GM13977 (cell line): ENCODE measurements at places on chromosomes 3 and 15.

GRCh38 chr15:39061952-39062464, 497.4 kb upstream of the RASGRP1 start:
- DNase-seq = no peak

DNA sequence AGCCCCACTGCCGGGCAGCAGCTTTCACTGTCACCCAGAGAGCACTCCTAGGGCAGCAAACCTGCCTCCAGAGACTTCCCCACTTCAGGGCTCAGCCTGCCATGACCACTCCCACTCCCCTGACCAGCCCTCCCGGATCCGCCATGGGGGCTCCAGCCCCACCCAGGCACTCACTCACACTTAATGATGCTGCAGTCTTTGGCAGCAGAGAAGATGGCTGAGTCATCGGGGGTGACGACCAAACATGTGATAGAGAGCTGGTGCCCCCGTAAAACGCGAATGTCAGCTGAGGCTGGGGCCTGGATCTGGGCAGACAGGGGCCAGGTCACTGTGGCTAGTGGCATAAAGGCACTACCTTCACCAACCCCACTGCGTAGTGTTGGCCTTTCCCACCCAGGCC, 4.7 kb downstream of the RRP9 start:
- no peak for DNase-seq

DNA sequence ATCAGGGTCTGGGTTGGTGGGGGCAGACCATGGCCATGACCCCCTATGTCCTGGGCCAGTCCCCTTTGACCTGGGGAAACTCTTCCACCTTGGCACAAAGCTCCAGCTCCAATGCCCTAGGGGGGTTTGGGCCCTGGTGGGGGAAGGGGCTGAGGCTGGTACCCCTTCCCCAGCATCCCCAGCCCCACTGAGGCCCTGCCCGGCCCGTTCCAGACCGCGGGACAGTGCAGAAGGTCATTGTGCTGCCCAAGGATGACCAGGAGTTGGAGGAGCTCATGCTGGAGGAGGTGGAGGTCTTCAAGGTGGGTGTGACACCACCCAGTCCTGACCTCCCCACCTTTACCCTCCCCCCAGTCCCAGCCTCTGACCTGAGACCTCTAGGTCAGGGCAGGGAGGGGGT, 6.2 kb upstream of the GNAT1 start:
- no peak for DNase-seq

- peak; percentile 51 for DNase-seq
Measured at GRCh38 chr3:129690406-129690805, 83.9 kb upstream of the PLXND1 start.

GRCh38 chr3:161266731-161267150, 45.6 kb downstream of the NMD3 start:
- DNase-seq = no peak

DNA sequence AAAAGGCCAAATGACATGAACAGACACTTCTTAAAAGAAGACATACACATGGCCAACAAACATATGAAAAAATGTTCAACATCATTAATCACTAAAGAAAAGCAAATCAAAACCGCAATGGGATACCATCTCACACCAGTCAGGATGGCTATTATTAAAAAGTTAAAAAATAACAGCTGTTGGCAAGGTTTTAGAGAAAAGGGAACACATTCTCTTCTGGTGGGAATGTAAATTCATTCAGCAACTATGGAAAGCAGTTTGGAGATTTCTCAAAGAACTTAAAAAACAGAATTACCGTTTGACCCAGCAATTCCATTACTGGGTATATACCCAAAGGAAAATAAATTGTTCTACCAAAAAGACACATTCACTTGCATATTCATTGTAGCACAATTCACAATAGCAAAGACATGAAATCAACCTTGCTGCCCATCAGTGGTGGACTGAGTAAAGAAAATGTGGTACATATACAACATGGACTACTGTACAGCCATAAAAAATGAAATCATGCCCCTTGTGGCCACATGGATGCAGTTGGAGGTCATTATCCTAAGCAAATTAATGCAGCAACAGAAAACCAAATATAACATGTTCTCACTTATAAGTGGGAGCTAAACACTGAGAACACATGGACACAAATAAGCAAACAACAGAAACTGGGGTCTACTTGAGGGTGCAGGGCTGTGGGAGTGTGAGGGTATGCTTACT, 190.7 kb upstream of the MCTP2 start:
- no peak for DNase-seq

DNA sequence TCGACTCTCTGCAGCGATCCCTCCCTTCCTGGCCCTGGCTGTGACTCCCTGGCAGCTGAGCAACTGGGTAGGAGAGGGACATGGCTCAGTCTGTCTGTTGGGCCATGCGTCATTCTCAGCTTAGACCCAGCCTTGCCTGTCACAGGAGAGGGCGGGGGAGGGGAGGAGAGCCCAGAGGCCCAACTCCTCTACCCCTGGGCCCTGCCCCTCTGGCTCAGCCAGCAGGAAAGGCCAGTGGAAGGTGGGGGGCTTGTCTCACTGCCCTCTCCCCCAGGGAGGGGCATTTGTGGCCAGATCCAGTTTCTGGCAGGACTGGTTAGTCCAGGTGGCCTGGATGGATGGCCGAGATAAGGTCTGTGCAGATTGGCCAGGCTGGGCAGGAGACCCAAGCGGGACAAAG, 31.6 kb downstream of the DNAJB8 start:
- no peak for DNase-seq

- DNase-seq = peak; percentile 38
Measured at GRCh38 chr15:75307778-75308390, 25.2 kb downstream of the GOLGA6D start.

GRCh38 chr3:156727519-156728205, 53.3 kb downstream of the TIPARP start:
- DNase-seq = no peak

- DNase-seq = no peak
Measured at GRCh38 chr15:41952013-41952563, 20.3 kb downstream of the EHD4 start.

DNA sequence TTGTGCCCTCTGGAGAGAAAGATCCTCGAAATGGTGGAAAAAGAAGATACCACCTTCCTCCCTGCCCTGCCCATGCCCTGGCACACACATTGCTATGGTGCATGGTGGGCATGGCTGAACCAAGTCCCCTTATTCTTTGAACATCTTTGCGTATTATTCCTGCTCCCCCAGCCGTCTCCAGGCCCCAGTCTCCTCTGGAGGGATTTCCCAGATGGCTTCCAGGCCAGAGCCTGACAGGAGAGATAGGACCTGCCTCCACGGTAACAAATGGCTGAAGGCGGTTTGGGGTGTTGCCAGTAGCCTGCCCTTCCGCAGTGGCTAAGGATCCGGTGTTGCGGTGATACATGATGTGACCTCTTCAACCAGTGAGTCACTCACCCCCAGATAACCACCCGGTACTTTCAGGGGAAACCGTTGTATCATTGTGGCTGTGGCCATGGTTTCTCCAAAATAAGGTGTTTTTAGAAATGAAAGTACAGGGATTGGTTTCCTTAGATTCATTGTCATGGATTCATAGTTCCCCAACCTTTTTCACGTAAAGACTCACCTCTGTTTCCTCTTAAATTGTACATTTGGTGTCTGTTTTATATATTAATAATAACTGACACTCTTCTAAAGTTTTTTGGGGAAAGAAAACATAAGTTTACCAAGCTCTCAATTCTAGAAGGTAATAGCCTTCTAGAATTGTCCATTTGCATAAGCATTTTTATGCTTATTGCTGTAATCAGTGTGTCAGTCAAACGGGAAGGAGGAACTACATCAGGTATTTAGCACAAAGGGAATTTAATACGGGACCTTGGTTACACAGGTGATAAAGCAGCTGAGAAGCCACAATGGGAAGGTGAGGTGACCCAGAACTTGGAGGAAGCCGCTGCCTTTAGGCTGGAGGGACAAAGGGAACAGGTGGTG, 25.9 kb downstream of the SMAD3 start:
- peak; percentile 57 for DNase-seq

DNA sequence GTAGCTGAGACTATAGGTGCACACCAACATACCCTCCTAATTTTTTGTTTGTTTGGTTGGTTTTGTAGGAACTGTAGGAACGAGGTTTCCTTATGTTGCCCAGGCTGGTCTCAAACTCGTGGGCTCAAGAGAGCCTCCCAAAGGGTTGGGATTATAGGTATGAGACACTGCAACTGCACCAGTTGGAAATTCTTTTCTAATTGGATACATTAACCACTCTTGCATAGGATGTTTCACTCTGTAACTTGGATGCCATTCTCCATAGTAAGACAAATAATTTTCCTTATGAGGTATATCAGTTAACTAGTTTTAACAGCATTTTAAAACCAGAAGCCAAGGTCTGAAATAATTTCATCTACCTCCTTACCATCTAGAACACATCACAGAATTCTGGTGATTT, 6.7 kb upstream of the ALCAM start:
- no peak for DNase-seq

DNA sequence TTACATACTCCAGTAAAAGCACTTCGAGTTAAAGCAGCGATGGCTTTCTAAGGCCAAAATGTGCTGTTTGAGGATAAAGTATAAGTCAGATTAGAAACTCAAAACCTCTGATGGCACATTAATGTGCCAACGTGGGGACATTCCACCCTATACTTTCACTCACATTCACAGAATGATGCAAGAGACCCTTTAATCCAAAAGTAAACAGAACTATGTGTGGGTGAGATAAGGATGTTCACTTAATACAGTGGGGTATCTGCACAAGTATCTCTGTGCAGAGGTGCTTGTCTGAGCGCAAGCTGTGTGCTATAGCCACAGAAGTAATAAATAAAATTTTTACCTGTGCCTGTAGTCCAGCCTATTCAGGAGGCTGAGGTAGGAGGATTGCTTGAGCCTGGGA, 100.3 kb upstream of the CHL1 start:
- no peak for DNase-seq

- DNase-seq = no peak
Measured at GRCh38 chr3:15645740-15646501, 44.4 kb downstream of the BTD start.

DNA sequence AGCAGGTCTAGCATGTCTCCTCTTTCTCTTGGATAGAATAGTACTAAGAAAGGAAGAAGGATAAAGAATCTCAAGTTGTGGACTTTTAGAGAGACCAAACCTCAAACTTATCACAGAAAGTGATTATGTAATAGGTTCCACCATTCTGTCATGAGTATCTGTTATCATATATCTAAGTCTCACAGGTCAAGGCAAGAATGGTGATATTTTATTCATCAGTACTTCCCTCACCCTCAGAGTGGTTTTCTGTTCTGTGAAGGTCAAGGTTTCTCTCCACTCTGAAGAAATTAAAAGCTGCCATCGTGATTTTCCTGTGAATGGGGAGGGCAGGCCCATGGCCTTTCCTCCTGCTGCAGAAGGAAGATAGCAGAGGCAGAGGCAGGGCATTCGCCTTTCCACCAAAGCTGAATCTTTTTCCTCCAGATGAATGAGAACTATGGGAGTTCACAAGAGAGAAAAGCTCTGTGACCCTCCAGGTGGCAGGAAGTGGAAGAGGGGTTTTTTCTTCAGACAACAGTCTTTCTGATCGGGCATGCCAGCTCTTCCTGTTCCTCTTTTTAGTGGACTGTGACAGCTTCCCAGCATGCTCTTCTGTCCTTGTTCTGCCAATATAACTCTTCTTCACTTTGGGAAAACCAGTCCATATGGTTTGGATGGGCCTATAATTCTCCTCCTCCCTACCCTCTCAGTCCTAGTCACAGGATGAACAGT, 37.1 kb upstream of the CCK start:
- no peak for DNase-seq

DNA sequence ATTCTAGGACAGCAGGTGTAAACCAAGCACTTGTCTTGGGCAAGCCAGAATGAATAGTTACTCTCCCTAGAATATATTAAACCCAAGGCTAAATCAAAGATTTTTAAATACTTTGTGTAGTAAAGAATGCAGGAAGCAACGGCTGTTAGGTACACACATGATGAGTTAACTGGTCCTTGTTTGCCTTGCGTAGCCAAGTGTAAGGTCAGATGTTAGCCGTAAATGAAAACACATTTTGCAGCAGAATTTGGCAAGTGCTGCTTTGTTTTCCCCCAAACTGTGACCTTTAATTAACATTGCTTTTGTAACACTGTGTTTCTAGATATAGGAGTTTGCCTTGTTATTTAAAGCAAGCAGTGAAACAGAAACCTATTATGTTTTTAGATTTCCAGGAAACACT, 368.7 kb downstream of the IL5RA start:
- no peak for DNase-seq

- DNase-seq = no peak
Measured at GRCh38 chr15:70752193-70752635, 11.1 kb downstream of the UACA start.

GRCh38 chr3:158912188-158912587, 110.3 kb downstream of the MFSD1 start:
- DNase-seq = no peak

- no peak for DNase-seq
Measured at GRCh38 chr3:194890091-194890490, 204.4 kb downstream of the FAM43A start.
